ENCODE measurements at places on chromosomes 4 and X. TPM values are rescaled to one million over a fixed set of nuclear protein-coding genes. Genes with fewer than 3 reads are reported as not detected.

The ODAPH gene
- not detected for total RNA-seq

The TEX13C gene
- not detected for total RNA-seq

The TKTL2 gene
- not detected for total RNA-seq

The INTU gene
- total RNA-seq, result 8.1 TPM

DNA sequence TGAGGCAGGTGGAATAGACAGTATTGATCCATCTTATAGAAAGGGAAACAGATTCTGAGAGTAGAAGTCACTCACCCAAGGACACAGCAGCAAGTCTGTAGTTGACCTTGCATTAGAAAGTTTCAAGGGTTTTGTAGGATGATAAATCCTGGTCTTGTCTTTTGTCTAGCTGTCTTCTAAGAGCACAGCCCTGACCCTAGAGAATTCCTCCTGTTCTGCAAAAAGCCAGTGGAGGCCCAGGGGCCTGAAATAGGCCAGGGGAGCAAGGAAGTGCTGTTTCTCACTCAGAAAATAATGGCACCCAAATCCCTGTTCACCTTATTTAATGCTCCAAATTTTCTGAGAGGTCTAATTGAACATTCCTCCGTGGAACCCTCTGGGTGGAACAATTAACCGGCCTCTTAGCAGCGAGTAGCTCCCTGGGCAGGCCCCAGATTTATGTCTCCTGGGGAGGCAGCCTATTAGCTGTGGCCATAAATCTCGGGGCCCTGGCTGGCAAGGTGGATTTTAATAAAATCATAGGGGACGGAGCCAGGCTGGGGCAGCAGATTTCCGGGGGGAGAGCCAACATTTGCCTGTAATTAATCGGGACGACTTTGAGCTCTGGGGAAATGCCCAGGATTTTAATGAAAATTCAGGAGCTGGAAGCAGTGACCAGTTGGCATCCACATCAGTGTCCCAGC lies 49.2 kb upstream of the MSX1 start:
- DNase-seq, result no peak

GRCh38 chr4:150668824-150669223 lies 86.9 kb downstream of the MAB21L2 start:
- no peak for DNase-seq

DNA sequence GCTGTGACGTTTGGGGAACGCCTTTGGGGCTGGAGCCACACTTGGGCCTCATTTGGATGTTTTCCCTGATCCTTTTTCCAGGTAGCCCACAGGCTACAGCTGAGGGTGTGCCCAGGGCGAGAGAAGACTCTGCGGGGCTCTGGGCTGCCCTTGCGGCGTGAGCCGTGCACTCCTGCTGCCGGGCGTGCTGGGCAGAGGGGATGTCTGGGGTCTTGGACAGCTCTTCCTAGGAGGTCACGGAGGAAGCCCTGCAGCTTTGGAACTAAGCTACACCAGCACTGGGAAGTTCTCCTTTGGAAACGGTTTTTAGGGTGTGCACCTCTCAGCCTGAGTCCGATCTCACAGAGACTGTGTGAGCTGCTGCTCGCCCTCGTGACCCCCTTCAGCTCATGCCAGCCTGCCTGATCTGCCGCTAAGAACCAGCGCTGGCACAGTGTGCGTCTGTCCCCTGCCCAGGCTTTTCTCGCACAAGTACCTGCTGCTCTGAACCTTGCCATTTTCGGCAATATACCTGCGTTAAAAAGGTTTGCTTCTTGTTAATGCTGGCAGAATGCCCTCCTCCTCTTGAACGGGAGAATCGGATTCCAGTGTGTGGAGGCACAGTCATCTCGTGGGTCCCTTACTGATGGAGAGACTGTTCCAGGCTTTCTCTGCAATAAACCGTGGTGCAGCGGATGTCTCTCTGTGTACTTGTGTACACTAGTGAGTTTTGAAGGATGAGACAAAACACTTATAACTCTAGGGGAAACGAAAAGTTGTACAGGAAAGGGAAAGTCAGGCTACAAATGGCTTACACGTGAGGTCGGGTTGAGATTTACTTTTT lies 14.3 kb downstream of the MSANTD1 start:
- no peak for DNase-seq

DNA sequence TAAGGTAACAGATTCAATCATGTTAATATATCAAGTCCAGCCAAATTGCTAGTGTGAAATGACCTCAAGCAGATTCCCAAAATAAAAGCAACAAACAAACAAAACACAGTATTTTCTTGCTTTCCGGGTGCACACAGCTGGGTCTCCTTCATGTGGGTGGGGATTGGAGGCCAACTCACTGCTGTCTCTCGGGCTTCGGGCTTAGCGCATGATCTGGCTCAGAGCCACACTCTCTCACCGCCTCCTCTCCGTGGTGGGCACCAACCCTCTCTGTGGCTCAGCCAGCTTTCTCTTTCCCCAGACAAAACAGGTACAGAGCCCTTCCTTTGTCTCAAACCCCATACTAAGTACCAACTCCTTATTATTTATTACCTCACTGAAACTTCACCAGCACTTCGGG lies 2.9 kb upstream of the REELD1 start:
- DNase-seq, result no peak

DNA sequence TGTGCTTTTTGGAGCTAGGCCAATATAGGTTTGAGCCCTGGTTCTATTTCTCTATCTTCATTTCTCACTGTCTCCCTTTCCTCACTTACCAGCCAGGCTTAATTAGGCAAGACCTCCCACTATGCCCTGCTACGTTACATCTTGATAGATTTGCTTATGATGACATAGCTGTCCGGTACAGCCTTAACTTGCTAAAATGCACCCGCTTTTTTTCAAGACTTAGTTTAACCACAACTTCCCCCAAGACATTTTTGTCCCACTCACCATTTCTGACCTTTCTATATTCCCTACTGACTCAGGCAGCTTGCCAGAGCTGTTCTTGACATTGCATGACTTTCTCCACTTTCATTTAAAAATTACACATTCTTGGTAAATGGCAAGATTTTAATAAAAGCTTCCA lies 152.6 kb downstream of the MID1 start:
- DNase-seq, result no peak

DNA sequence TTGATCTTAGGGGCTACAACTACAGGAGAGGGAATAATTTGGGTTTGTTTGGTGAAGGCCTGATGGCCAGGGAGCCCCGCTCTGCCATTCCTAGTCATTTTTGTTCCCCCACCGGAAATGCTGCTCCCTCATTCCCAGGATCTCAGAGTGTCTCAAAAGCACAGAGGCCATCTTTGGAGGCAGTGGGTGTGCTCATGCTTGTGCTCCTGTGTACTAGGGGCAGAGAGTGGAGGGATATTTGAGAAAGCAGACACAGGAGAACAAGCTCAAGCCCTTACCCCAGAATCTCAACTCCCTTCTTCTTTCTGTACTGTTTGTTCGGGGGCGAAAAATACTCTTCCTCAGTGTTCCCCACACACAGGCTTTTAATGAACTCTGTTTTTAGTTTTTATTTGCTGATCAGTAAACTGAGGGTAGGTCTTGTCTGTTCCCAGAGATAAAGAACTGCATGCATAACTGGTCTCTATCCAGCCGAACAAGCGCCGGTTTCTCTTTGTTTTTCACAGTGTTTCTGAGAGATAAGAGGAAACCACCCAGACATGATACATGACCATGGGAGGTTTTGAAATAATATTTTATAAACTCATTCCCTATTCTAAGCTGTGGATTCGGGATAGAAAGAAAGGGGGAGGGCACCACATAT lies 32.9 kb upstream of the XK start:
- no peak for DNase-seq

DNA sequence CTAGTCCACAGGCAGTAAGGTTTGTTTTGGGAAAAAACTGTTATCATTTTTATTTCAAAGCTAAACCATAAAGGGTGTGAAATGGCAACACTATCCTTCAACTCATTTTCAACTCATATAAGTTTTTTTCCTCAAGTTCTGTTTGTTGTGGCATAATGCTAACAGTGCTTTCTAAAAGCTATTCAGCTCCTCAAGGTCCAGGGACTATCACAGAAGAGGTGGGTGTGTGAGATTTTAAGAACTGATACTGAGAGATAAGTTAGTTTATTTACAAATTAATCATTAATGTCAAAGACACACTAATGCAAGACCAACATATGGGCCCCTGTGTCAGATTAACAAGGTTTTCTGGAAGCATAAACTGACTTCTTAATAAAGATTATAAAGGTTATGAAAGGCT lies 11.8 kb downstream of the UGT2B15 start:
- no peak for DNase-seq

DNA sequence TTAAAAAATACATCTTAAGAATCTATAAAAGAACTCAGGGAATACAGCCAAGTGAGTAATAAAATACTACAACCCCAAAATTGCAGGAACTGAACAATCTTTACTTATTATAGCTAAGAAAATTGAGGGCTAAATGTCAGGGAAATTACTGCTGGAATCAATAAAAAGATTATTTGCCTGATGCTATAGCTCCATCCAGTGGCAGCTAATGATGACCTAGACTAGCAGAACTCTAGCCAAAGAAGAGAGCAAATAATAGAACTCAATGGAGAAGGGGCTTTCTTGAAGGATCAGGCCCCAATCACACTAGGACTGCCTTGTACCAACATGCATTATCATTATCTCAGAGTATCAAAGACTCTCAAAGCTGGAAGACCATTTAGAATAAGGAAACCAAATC lies 85.0 kb upstream of the FAM241A start:
- no peak for DNase-seq

DNA sequence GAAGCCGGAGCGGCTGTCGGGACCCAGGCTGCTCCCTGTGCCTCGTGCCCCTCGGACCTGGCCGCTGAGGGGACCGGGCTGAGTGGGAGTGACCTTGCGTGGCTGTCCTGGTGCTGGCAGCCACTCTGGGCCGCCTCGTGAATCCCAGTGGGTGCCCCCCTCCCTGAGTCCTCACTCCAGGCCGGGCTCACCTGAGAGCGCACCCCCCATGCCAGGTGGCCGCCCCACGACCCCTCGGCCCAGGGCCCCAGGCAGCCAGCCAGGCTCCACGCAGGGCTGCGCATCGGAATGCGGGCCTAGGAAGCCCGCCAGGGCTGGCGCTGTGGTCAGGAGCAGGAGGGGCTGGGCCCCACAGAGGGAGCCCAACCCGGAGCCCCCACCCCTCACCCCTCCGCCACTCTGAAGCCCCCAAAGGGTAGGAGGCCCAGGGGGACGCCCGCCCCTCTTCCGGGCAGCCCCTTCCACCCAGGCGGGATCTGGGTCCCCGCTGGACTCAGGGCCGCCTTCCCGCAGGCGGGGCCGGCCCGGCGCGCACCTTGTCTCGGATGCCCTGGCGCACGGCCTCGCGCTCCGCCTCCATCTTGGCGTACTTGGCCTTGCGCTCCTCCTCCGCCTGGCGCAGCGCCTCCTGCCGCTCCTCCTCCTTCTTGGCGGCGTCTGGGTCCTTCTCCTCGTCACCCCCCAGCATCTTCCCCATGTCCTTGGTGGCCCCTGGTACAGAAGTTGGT lies 33.9 kb downstream of the CPLX1 start:
- DNase-seq, result no peak

Data from glomerular endothelial cell (primary cell).